Urinary bladder (tissue), 4 donors: ENCODE measurements at places on chromosomes 5 and 9. TPM values are rescaled to one million over a fixed set of nuclear protein-coding genes. Genes with fewer than 3 reads are reported as not detected.

- no peak for DNase-seq
Observed at GRCh38 chr5:122073864-122074263, 4.2 kb downstream of the LOX start.

DNA sequence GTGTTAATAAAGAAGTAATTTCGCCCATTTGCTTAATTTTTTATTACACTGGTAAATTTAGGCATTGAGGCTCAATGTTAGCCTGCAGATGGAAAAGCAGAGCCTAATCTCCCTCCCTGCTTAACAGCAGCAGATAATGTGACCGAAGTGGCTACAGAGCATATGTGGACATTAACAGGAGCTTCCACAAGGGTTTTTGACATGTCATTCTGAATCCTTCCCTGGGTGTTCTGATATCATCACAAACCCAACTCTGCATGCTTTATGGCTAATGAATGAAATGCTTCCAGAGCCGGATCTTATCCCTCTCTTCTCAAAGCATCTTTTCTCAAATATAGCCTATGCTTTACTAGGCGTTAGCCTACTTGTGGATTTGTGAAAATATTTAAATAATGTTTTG, 208.6 kb downstream of the CAAP1 start:
- DNase-seq = no peak

- no peak for DNase-seq
Observed at GRCh38 chr9:134842321-134842720, 38.3 kb upstream of the FCN2 start.

- DNase-seq = no peak
Observed at GRCh38 chr5:59538750-59539121, 354.8 kb downstream of the PDE4D start.

DNA sequence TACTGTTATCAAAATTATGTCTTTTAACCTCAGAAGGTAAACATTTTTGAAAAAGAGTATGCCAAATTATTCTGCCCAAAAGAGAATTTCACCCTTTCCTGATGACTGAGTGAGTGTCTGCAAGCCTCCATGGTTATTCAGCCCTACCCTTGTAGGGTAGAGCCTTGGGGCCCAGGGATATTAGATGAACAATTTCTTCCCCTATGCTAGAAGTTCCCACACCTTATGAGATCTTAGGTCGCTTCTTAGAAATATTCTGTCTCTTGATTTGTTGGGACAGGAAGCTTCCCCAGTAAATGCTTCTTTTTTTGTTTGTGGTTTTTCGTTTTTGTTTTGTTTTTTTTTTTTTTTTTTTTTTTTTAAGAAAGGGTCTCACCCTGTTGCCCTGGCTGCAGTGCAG, 3.1 kb downstream of the CRB2 start:
- DNase-seq = no peak

DNA sequence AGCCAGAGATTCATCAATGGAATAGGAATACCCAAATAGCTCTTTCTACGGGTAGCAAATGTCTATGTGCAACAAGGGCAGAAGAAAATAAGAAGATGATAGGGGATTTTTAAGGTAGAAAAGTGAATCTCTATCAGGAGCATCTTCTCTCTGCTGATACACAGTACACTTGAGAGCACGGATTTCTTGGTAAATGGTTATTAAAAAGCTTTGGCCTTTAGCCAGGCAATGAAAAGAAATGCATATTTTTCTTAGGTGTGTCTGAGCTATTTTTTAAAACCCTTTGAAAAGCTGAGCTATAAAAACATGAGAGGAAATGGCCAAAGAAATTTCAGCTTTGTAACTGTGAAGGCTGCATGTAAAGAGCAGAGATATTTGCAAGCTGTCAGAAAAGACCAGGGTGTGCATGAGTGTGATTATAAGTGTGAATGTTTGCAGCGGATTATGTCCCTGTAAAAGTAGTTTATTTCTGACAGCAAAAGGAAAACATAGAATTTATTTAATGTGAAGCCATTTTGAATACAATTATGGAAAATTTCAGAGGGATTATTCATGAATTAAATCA, 487.1 kb upstream of the PIK3R1 start:
- peak; percentile 40 for DNase-seq

- DNase-seq = no peak
Observed at GRCh38 chr9:922171-922570, 54.3 kb upstream of the DMRT3 start.

DNA sequence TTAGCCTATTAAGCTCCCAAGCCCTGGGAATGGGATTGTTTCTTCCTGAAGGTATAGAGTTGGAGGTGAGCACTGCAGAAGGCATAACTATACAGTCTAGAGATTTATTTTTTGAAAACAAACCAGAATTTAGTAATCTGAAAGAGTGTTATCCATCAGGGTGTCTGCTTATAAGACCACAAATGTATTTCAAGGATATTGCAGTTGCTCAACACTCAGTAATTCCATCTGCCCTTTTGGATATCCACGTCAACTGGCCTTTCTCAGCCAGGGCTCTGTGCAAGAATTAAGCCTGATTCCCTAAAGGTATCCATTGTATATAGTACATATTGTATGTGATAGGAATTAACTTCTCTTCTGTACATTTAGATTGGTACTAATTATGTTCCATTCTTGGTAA, 15.0 kb upstream of the IL31RA start:
- DNase-seq = no peak

- DNase-seq = no peak
Observed at GRCh38 chr9:134066913-134067851, 644 bp downstream of the BRD3 start.

- no peak for DNase-seq
Observed at GRCh38 chr9:92242260-92243136, 51.0 kb downstream of the IARS1 start.

GRCh38 chr5:175851727-175852126, 19.7 kb upstream of the CPLX2 start:
- no peak for DNase-seq

- no peak for DNase-seq
Observed at GRCh38 chr9:134459164-134459563, 132.9 kb downstream of the RXRA start.

GRCh38 chr9:113475031-113475430, 11.5 kb downstream of the RGS3 start:
- no peak for DNase-seq

DNA sequence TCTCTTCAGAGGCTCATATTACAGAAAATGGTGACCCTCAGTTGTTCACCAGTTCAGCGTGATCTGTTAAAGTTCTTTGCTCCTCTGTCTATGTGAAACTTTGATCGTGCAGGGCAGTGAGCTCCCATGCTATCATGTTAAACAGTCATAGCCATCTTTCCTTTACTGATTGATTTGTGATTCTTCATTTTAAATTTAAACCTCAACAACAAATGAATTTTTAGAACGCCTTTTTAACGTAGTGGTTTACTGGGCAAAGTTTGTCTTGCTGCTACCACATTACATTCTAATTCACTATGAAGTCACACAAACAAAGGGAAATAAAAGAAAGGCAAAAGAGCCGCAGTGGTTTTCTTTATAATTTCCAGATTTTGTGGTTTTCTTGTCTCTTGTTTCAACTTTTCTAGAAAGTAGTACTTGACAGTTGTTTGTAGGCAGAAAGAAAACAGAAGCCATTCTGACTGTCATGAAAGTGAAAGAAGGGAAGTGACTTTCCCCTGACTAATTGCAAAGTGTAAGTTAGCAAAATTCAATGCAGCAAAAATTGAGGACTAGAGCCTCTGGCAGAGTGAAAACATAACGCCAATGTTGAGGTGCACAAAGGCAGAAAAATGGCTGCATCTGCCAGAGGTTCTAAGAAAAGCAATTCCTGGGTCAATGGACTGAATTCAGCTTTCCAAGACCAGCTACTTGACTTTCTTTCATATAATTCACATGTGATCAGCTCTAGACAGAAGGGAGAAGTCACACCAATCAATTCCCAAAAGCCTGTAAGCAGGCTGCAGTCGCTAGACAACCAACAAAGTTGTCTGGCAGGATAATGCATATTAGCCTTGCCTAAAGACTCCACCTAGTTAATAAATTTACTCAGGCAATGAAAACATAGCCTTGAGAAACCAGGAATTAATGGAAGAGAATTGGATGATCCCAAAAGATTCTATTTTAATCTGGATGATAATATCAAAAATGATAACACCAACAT, 7.1 kb upstream of the IFNA6 start:
- no peak for DNase-seq

- DNase-seq = no peak
Observed at GRCh38 chr9:37998881-37999587, 70.0 kb downstream of the SHB start.

GRCh38 chr9:107177857-107178256, 105.2 kb upstream of the RAD23B start:
- DNase-seq = no peak

Gene RMI1
- total RNA-seq = 17.5 TPM

Gene TMEM245
- 87.6 TPM for total RNA-seq

Gene PCDHAC1
- 1.5 TPM for total RNA-seq
